Stimulated activated CD4-positive, alpha-beta T cell treated with anti-CD3 and anti-CD28 coated beads, Interleukin-4, amount 100 ng/mL, for 24 hours (primary cell): ENCODE measurements at places on chromosomes 12 and 14.

DNA sequence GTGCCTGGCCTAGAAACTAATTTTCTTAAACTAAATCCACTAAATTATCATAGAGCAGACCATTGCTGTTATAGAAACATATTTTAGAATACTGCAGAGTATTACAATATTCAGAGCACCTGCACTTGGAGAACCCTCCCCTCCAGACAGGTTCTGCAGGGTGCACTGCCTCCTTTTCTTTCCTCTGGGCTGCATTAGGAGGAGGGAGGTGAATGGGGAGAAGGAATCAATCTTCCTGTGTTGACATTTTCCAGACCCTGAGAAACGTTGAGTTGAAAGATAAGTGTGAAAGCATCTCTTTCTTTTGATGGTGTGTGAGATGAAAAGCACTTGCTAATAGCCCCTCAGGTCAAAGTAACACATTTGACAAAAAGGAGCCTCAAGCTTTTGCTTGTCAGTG lies 7.3 kb downstream of the SYNE2 start:
- no peak for DNase-seq

GRCh38 chr12:110001596-110001995 lies 2.4 kb downstream of the ANKRD13A start:
- DNase-seq: no peak

DNA sequence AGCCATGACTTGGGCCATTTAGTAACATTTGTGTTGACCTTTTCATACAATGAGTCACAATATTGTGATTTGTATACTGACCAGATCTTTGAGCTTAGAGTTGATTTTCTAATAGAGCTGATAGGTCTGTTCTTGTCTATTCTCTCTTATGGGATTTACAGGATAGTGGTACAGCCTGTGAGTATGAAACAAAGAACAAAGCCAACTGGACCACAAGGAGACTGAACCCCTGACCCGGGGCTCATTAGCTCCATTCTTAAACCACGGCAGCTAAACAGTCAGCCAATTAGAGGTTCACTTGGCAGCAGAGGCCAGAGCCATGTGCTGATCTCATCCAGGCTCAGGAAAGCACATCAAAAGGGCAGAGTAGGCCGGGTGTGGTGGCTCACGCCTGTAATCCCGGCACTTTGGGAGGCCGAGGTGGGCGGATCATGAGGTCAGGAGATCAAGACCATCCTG lies 59.1 kb upstream of the GNPNAT1 start:
- DNase-seq: no peak

- no peak for DNase-seq
Observed at GRCh38 chr14:74048281-74048680, 29.1 kb downstream of the BBOF1 start.

DNA sequence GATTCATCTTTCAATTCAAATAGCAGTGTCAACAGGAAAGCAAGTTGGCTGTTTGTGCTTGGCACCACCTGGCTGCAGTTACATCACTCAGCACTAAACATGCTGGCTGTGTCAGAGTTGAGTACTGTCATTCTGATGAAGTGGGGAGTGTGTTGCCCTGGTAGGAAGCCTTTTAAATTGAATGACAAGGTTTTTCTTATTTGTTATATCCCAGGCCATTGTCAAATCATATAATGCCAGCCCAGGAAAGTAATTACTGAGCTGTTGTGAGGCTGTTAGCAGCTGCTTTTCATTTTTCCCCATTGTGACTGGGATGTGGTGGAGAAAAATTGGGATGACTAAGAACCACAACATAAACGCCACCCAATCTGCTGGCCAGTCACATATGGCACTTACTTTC lies 106.5 kb upstream of the PRKD1 start:
- no peak for DNase-seq

DNA sequence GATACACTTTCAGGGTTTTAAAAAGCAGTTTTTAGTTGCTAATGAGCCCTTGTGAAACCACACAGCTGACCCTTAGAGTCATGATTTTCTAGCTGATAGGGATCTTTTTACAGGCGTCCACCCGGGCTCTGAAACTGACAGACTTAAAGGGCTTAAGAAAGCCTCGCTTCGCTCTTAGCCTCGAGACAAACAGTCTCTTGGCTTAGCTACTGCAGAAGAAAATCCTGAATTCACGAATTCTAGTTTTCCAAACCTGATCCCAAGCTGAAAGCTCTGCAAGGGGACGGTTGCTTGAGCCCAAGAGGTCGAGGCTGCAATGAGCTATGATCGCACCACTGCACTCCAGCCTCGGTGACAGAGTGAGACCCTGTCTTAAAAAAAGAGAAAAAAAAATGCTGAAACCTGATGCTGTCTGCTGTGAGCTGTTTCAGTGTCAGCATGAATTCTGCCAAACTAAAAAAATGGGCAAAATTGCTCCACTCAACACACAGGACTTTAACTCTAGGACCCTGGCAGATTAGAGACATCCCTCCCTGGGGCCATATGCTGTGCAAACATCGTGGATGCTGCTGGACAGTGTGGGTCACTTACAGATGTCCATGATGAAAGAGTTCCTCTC lies 3.1 kb upstream of the HPD start:
- no peak for DNase-seq

- DNase-seq: peak; percentile 20
Observed at GRCh38 chr12:6613776-6614512, 6.8 kb upstream of the CHD4 start.

DNA sequence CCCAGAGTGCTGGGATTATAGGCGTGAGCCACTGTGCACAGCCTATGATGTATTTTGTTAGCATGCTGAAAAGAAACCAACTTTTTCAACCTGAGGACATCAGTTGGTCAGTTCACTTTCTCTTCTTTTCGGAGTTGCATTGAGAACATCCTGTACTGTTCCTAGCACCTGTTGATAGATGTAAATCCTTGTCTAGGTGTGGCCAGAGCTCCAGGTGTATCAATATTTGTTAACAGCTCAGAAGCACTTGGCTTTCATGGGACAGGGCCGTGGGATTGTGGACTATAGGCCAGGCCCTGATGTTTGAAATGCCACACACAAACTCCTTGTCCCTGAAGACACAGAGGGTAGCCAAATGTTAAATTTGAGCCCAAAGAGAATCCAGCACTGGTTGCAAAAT lies 14.9 kb downstream of the HCAR2 start:
- DNase-seq: no peak

DNA sequence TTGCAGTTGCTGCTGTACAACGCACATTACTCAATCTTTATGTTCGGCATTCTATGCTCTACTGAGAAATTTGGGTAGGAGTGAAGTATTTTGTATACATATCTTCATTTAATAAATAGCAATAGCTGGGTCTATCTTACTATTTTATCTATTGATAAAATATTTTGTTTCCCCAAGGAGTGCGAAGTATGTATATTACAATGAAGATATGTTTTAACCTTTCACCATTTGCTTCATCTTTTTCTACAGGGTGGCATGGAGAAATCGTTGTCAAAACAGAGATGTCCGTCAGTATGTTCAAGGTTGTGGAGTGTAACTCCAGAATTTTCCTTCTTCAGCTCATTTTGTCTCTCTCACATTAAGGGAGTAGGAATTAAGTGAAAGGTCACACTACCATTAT lies 4.7 kb downstream of the LYZ start:
- no peak for DNase-seq

DNA sequence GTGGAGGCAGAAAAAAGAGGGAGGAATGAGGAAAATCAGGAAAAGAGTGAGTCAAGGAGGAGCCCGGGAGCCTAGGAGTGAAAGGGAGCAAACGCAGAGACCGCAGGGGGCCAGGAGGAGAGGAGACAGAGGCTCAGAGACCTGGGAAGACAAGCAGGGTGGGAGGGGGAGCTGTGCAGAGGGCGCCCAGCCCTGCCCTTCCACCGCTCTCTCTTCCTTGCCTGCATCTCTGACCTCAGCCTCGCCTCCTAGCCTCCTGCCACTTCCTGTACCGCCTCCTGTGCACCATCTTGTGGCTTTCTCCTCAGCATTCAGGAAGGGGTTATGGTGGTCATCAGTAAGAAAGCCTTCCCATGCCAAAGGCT lies 1.3 kb downstream of the CLSTN3 start:
- peak; percentile 22 for DNase-seq

- DNase-seq: peak; percentile 40
Observed at GRCh38 chr12:123983822-123984485, 10.9 kb downstream of the ZNF664 start.

DNA sequence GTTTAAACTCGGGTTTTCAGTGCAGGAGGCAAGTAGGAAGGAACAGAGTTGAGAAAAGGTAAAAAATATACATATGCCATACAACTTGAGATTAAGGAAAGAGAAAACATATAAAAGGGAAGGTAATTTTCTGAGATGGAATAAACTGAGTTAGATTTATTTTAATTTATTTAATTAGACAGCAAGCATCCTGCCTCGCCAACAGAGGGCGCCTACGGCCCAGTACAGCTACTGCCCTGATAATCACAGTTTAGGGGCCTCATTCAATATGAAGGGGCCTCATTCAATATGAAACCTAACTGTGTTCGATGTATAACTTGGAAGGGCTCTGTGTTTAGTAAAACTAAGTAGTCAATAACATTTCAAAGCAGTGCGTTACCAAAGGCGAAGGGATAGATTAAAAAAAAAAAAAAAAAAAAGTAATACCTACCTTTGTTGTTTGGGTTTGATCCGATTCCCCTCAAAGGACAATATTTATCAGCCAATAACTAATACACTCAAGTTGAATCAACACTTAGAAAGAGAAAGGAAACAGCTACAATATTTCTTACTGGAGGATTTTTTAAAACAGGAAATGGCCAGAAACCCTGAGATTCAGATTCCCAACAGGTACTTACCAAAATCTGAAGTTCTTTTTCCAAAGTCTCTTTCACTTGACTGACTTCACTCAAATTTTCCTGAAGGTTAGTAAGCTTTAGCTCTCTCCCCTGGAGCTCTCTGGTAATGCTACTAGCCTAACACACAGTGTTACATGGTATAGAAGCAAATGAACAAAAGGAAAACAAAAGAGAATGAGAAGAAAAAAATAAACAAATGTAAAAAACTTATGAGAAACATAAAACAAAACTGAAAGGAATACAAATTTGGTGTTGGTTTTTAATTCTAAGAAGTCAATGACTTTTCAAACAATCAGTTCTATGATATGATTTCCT lies 70.0 kb upstream of the VPS33A start:
- peak; percentile 57 for DNase-seq

GRCh38 chr12:131828671-131829355 lies 620 bp downstream of the MMP17 start:
- no peak for DNase-seq

DNA sequence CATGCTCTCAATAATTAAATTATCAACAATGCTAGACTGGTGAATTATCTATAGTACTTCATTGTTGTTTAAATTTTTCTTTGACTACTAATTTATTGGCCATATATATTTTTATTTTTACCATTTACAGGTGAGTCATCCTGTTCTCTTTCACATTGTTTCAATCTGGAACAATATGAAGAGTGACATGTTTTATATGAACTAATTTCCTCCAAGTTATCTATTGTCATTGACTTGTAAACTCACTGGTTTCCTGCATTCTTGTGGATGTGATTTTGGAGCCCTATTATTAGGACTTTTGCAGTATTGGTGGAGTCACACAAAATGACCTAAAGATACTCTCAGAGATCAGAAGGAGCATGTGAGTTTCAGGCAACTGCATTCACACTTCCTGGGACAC lies 297.7 kb downstream of the AEBP2 start:
- DNase-seq: no peak

DNA sequence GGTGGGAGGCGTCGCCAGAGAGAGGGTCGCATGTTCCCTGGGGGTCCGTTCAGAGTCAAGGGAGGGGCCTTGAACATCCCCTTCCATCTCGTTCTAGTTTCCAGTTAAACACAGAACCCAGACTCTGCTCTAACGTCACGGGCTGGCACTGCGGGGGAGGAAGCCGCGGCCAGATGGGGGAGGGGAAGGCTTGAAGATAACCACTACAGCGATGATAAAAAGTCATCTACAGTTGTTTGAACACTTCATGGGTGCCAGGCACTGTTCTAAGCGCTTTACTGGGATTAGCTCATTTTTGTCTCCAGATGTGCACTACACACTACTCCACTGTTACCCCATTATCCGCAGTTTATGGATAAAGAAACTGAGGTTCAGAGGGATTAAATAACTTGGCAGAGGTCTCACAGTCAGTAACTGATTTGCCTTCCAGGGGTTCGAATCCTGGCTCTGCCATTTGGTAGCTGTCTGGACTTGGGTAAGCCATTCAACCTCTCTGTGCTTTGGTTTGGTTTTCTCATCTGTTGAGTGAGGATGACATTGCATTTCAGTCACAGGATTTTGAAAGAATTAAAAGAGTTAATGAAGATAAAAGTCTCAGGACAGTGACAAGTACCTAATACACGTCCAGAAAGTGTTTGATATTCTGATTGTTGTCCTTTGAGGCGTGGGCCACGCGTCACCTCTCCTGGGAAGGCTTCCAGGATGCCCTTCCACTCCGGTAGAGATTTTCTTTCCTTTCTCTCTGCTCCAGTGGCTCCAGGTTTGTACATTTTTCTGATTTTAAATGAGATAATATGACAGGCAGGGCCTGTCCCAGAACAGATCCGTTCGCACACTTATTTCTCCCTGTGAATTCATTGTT lies 798 bp upstream of the RASAL1 start:
- peak; percentile 61 for DNase-seq

DNA sequence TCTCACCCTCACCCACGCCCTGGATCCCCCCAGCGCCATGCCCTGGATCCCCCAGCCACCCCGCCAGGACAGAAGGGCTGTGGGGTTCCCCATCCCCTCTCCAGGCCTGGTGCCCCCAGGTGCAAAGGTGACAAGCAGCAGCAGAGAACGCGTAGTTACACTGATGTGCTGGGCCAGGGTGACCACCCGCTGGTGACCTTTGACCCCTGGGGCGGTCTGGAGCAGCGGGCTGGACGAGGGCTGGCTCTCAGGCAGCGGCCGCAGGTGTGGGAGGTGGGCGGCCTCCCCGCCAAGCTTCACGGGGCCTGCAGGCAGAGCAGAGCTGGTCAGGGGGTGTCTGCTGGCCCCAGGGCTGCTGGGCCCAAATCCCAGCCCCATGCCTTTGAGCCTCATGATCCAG lies 40.1 kb downstream of the RFLNA start:
- DNase-seq: no peak

DNA sequence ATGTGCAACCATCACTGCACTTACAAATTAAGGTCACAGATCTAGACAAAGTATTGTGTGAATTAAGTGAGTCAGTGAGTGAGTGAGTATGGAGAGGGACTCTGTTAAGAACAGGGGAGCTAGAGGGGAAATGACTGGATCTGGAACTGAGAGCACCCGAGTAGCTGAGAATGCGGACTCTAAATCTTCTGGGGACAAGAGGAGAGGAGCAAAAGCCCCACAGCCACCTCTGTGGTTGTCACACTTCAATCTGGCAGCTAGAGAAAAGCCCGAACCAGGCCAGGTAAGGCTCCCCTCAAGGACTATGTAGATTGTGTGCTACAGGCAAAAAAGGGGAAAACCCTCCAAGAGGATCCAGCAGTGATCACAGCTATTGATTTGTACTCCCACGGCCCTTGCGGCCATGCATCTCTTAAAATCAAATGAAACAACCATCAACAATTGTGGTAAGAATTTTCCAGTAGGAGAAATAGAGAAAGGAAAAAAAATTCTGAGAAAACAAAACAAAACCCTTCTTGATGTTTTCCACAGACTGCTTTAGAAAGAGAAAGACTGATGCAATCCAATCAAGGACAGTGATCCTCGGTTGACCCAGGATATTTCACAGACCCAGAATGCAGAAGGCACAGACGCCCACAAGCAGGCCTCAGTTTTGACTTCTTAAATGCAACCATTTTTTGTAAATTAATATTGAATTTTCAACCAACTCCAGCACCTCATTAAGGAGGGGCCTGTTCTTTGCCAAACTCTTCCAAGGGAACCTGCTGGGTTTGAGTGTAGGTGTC lies 109.6 kb downstream of the SLC38A6 start:
- no peak for DNase-seq
